Fibroblast of mammary gland (primary cell): ENCODE measurements at places on chromosomes 4 and X.

DNA sequence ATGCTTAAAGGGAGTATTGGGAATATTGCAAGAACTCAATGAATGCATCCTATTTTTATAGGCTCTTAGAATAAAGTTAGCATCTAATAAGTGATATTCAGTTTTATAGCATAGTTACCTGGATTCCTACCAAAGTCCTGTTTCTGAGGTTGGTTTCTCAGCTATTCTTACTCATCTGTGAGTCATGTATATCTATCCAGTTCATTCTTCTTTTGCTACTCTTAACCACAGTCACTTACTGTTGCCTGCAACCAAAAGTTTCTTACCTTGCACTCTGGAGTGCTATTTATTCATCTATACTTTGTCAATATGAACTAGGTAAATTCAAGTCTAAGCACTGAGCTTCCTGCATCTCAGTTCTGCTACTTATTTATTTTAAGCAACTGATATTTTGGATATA is 322.5 kb downstream of the HS3ST1 start:
- peak; percentile 49 for DNase-seq

DNA sequence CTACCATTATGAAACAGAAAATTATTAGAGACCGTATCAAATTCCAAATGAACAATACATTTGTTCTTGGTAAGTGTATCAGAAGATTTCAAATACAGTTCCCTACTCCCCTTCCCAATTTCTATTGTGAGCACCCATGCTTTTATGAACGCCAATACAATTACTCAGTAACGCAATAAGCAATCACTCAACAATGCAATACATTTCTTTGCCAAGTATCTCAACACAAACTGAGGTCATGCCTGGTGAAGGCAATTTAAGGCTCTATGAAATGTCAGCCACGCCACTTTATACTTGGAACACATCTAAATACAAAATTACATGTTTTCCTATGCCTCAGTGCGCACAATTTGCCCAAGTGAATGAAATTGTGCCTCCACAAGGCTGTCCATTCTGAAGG is 712 bp downstream of the PNPLA4 start:
- peak; percentile 49 for DNase-seq

DNA sequence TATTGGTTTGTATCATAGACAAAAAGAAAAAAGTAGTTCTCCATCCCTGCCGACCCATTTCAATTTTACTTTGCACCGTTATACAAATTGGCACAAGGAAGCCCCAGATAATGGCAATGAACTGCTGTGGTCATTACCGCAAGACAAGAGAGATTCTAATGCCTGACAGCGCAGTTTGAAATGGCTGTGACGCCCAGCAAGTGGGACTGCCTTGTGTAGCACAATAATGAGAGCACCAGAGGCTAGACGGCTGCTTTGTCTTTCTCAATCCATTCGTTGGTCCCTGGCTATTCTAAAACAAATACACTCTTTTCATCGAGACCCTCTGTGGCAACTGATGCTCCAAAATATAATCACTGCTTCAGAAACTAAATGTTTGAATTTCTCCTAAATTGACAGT is 192.4 kb upstream of the NEIL3 start:
- no peak for DNase-seq

- no peak for DNase-seq
Measured at GRCh38 chrX:129705988-129706387, 32.8 kb upstream of the XPNPEP2 start.

- DNase-seq = peak; percentile 9
Measured at GRCh38 chrX:21166272-21166982, 207.8 kb upstream of the CNKSR2 start.

DNA sequence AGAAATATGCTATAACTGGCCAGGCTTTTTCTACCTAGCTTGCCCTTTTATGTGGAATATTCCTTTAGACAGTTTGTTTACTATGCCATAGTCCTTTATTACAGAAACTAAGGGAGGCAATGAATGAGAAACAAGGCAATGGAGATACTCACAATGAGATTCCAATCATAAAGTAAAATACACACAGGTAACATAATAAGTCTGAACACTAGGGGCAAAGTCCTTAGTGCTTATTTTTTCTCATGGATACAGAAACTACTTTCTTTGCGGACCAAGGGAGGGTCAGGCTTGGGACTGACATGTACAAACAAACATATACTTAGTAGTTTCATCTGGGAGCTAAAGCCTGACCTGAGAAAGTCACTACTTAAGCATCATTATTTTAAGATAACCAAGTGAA is 16.0 kb upstream of the UGT8 start:
- no peak for DNase-seq

- peak; percentile 97 for DNase-seq
Measured at GRCh38 chr4:150224896-150225591, 146.8 kb downstream of the DCLK2 start.

DNA sequence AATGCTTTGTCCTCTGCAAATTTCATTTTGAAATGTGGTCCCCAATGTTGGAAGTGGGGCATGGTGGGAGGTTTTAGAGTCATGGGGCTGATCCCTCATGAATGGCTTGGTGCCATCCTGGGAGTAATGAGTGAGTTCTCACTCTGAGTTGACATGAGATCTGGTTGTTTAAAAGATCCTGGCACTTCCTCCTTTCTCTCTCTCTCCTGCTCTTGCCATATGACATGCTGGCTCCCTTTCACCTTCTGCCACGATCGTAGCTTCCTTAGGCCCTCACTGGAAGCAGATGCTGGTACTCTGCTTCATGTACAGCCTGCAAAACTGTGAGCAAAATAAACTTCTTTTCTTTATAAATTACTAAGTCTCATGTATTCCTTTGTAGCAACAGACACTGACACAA is 262.0 kb downstream of the IL15 start:
- DNase-seq = peak; percentile 12

- DNase-seq = no peak
Measured at GRCh38 chr4:76055016-76055415, 19.1 kb upstream of the CXCL11 start.

DNA sequence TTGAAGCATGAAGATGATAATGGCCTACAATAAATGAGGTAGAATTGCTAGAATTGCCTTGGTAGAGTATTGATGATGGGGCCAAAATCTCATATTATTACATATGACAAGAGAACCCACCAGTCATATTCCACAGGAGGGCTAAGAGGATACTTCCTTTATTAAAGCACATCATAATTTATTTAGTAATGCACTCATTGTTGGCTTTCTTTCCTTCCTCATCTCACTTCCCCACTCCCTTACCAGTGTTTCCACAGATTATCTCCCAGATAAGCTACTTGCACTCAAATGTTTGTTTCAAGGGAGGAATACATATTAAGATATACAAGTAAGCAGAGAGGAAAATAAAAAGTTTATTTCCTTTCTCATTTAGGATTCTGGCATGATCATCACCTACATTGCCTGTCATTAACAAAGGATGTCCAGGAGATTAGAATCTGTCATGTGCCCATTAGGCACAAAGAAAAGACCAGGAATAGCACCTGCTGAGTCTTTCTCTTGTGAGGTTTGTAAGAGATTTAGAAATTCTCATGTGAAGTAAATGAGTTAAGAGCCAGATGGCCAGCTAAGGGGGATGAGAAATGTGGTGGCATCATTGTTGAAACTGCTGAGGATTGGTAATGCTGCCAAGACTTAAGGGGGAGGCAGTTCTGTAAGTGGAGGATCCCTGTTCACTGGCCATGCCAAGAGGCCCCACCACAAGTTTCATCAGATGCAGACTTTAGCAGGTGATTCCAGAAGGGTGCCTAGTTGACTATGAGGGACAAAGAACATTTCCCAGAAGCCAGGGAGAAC is 52.4 kb upstream of the PRDM8 start:
- DNase-seq = no peak

DNA sequence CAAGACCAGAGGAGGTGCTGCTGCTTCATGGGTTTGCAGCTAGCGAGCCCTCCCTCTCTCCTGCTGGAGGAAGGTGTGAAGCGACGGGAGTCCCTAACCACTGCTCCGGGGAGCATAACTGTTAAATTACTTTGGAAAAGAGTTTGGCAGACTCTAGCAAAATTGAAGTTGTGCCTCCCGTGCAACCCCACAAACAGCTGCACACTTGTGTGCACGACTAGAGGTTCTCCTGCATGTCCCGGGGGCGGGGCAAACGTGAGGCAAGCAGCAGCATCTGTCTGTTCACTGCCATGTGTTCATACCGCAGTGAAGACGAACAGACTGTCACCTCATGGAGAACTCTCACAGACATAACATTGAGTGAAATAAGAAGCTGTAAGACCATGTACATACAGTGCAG is 34.5 kb downstream of the TNIP2 start:
- no peak for DNase-seq

GRCh38 chr4:27861381-27861787 is 1000.7 kb downstream of the STIM2 start:
- peak; percentile 64 for DNase-seq

- DNase-seq = no peak
Measured at GRCh38 chr4:176752191-176752749, 40.5 kb downstream of the VEGFC start.

DNA sequence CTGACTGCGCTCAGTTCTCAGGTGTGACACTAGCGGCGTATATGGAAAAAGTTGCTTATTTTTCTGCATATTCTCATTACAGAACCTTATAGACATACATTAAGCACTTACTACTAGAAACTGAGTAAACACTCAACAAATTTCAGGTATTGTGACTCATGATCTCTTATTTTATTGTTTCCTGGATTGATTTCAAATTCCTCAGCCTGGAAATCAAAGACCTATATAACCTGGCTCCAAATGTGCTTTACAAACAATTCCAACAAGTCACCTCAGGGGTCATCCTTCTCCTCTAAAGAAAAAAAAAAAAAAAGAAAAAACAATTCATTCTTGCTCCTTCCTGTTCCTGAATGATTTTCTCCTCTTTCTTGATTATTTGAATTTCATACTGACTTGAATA is 152.3 kb downstream of the ADAM29 start:
- DNase-seq = no peak

DNA sequence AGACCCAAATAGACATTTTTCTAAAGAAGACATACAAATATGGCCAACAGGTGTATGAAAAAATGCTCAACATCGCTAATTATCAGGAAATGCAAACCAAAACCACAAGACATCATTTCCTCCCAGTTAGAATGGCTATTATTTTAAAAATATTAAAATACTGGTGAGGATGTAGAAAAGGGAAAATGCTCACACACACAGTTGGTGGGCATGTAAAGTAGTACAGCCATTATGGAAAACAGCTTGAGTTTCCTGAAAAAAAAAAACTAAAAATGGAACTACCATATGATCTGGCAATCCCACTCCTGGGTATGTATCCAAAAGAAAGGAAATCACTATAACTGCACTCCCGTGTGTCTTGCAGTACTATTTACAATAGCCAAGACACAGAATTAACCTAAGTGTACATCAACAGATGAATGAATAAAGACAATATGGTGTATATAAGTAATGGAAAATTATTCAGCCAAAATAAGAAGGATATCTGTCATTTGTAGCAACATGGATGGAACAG is 128.9 kb upstream of the DKK2 start:
- DNase-seq = no peak

GRCh38 chr4:139522457-139522856 is 33.6 kb downstream of the SETD7 start:
- DNase-seq = no peak

DNA sequence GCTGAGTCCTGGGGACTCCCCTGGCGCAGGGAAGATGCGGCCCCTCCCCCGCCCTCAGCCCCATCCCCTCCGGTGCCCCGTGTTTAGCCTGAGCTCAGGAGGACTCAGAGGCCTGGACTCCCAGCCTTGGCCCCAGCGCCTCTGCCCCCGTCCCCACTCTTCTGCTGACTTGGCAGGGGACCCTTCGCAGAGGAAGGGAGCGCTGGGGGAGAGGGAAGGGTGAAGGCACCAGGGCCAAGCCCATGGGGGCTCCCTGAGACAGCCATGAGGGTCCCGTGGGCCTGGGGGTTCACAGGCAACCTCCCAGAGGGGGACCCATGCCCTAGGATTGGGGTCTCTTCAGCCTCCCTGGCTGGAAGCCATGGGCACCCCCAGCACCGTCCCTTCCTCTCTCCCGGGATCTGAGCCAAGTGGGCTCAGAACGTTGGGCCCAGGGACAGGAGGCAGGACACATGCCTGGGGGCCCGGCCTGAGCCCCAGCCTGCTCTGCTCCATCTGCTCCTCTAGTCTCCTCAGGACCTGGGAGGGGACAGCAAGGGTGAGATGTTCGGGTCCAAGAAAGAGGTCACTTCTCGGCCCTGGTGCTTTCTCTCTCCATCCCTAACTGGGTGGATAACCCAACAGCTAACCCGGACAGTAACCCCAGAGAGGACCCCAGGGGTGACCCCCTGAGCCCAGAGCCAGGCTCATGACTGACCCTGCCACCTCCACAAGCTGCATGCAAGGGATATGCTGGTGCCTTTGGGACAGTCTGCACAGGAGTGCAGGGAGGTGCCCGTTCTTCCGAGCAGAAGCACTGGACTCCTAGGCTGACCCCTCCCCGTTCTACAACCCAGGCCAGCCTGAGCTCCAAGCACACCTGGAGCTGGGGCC is 1.5 kb upstream of the CPLX1 start:
- DNase-seq = no peak

GRCh38 chr4:19399001-19399400 is 852.7 kb upstream of the SLIT2 start:
- peak; percentile 27 for DNase-seq

GRCh38 chr4:47831026-47831679 is 6.7 kb downstream of the CORIN start:
- no peak for DNase-seq

GRCh38 chr4:154958621-154959358 is 177.7 kb downstream of the RBM46 start:
- DNase-seq = peak; percentile 66

- no peak for DNase-seq
Measured at GRCh38 chrX:53244610-53245009, 19.6 kb upstream of the KDM5C start.

GRCh38 chr4:169207436-169208089 is 63.2 kb downstream of the SH3RF1 start:
- DNase-seq = no peak

DNA sequence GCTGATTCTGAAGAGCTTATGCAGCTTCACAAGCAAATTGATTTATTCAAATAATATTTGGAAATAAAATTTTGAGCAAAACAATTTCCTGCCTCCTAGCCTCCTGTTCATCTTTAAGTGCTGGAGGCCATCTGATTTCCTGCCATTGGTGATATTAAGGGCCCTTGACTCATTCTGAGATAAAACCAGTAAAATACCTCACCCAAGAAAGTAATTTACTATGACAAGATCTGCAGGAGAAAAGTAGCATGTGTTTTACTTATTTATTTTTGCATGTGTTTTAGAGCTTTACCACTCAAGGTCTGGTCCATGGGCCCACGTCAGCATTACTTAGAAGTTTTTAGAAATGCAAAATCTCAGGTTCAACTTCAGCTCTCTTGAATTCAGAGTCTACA is 67.7 kb downstream of the DCLK2 start:
- no peak for DNase-seq

DNA sequence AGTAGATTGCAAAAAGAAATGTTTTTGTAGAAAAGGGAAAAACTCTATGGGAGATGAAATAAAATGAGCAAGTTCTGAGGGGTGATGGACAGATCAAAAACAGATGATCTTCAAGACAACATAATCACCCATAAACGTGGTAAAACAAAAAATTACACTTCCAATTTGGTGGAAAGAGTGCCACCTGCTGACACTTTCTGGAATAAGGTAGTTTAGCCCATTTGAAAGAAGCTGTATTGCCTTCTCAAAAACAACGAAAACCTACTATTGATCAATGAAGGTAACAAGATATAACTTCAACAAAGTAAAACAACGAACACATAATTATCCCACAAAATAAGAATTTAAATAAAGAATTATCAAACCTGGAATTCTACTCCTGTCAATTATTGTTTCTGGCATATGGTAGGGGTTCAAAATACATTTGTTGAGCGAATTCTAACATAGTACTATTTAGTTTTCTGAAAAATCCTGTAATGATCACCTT is 2.5 kb downstream of the COQ2 start:
- DNase-seq = peak; percentile 76

GRCh38 chrX:38612281-38612680 is 50.9 kb downstream of the TSPAN7 start:
- no peak for DNase-seq
